ENCODE measurements at places on chromosomes 1 and 21. TPM values are rescaled to one million over a fixed set of nuclear protein-coding genes. Genes with fewer than 3 reads are reported as not detected.

STUM gene
- total RNA-seq, result not detected

CHD5 gene
- 2.3 TPM for total RNA-seq

ARHGEF10L gene
- total RNA-seq, result not detected

LRRC8B gene
- total RNA-seq, result 22.0 TPM

RHCE gene
- total RNA-seq, result 0.22 TPM

ALX3 gene
- total RNA-seq, result not detected

TP73 gene
- 1.4 TPM for total RNA-seq

HES2 gene
- 1.1 TPM for total RNA-seq

FCGR2B gene
- total RNA-seq, result not detected

S100A7A gene
- total RNA-seq, result not detected

FCGR3A gene
- total RNA-seq, result not detected

RIPPLY3 gene
- total RNA-seq, result not detected

CYP4X1 gene
- total RNA-seq, result not detected

OR2L2 gene
- 0.07 TPM for total RNA-seq

PLA2G2A gene
- not detected for total RNA-seq

TMED5 gene
- total RNA-seq, result 57.1 TPM

SLC30A10 gene
- total RNA-seq, result not detected

TNFRSF18 gene
- total RNA-seq, result 175 TPM

ACTRT2 gene
- total RNA-seq, result not detected

CPLANE2 gene
- 6.4 TPM for total RNA-seq

ZNF593OS gene
- total RNA-seq, result not detected

SLC44A3 gene
- total RNA-seq, result 0.22 TPM

LCE2B gene
- not detected for total RNA-seq

MAP7D1 gene
- 256 TPM for total RNA-seq

GBP4 gene
- total RNA-seq, result 147 TPM

XPR1 gene
- 21.8 TPM for total RNA-seq

MYOM3 gene
- not detected for total RNA-seq

SPATA45 gene
- not detected for total RNA-seq

KIF14 gene
- total RNA-seq, result 17.0 TPM

LCE1D gene
- total RNA-seq, result not detected

DIO1 gene
- total RNA-seq, result not detected

BRDT gene
- not detected for total RNA-seq

SPRR1A gene
- total RNA-seq, result not detected

IQCC gene
- total RNA-seq, result 2.5 TPM

ADGRL2 gene
- not detected for total RNA-seq

OR10Z1 gene
- total RNA-seq, result not detected

TMCC2 gene
- total RNA-seq, result 8.4 TPM

GBP7 gene
- not detected for total RNA-seq

FHL3 gene
- 12.6 TPM for total RNA-seq

FCRL1 gene
- total RNA-seq, result not detected

OLIG2 gene
- not detected for total RNA-seq

HMCN1 gene
- 0.10 TPM for total RNA-seq

C1orf94 gene
- total RNA-seq, result not detected

ATP6V1G3 gene
- not detected for total RNA-seq

TNFSF18 gene
- total RNA-seq, result not detected

UBL4B gene
- not detected for total RNA-seq

NASP gene
- total RNA-seq, result 170 TPM

CD1B gene
- not detected for total RNA-seq

CBR3 gene
- 20.4 TPM for total RNA-seq
